Stimulated activated CD8-positive, alpha-beta memory T cell treated with anti-CD3 and anti-CD28 coated beads, Interleukin-2, amount 100 ng/mL, for 1 hour (primary cell): ENCODE measurements at places on chromosomes 5 and 9.

GRCh38 chr9:68609901-68610415, 69.3 kb upstream of the TMEM252 start:
- no peak for DNase-seq

GRCh38 chr9:18976709-18977531, 56.1 kb downstream of the SAXO1 start:
- DNase-seq, result no peak

- DNase-seq, result no peak
Measured at GRCh38 chr5:9376363-9377117, 169.3 kb downstream of the SEMA5A start.

DNA sequence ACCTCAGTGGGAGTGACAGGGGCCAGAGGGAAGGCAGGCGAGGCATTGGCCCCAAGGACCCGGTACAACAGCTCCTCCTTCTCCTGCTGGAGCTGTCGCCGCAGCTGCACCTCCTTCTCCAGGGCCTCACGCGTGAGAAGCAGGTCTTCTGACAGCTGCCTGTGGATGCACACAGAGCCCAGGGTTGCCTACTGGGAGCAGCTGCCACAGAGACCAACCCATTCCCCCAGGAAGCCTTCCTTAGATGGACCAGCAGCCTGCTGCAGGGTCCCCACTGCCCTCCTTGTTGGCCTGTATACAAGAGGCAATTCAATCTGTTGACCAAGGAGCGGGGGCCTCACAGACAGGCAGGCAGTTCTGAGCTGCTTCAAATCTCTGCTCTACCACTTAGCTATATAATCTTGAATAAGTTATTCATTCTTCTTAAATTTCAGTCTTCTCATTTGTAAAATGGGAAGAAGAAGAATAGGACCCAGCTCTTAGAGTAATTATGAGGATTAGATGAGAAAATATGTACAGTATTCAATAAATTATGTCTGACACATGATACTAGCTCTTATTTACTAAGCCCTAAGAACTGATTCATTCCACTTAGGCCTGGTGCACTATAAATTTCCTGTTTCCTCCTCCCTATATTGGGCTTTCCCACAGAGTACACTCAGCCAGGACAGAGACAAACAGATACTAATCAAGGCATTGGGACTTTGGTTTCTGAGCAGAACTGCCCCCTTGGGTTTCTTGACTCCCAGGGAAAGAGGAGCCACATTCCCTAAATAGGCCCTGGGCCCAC, 26.1 kb upstream of the ANXA6 start:
- no peak for DNase-seq

DNA sequence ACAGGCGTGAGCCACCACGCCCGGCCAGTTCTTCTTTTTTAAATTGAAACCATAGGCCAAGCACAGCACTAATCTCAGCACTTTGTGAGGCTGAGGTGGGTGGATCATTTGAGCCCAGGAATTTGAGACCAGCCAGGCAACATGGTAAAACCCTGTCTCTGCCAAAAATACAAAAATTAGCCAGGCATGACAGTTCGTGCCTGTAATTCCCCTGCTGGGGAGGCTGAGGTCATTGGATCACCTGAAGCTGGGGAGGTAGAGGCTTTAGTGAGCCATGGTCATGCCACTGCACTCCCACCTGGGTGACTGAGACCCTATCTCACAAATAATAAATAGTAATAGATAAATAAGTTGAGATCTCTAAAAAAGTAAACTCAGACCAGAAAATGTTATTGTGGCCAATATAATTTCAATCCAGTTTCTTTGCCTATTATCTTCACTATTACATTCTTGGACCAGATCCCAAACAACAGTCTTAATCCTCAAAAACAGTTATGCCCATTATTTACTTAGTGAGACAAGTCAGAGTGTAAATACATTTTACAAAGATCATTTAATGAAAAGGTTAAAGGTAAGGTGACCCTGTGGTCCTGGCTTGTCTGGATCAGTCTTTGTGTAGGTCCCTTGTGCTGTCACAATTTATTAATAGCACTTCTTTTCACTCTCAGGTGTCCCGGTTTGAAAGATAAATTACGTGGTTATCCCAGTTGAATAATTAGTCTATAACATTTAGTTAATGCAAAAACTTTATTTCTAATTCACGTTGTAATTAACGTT, 53.6 kb downstream of the RAB24 start:
- no peak for DNase-seq

DNA sequence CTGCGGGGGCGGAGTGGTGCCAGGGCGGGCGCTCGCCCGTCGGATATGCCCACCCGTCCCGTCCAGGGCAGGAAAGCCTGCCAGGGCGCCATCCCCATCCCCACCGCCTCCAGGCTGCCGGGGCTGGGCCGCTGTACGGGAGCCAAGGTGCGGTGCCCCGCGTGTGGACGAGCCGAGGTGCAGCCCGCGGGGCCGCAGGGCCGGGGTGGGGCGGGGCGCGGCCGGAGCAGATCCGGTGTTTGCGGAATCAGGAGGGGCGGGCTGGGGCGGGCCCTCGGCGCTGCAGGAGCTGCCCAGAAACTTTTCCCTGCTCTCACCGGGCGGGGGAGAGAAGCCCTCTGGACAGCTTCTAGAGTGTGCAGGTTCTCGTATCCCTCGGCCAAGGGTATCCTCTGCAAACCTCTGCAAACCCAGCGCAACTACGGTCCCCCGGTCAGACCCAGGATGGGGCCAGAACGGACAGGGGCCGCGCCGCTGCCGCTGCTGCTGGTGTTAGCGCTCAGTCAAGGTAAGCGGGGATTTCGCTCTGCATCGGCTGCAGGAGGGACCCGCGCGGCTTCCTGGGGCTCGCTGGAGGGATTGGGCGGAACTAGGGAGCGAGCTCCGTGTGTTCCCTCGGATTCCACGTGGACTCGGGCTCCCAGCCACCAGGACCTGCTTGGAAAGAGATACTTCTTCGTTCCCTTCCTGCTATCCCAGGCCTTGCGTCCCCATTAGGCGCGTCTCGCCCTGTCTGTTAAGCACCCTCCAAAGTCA, at the start of gene ITGA2:
TSS of gene ITGA2 (plus strand) at position 328 of the 756 bp plus-strand sequence. CDS start at position 445, 117 bp downstream.
- no peak for DNase-seq

DNA sequence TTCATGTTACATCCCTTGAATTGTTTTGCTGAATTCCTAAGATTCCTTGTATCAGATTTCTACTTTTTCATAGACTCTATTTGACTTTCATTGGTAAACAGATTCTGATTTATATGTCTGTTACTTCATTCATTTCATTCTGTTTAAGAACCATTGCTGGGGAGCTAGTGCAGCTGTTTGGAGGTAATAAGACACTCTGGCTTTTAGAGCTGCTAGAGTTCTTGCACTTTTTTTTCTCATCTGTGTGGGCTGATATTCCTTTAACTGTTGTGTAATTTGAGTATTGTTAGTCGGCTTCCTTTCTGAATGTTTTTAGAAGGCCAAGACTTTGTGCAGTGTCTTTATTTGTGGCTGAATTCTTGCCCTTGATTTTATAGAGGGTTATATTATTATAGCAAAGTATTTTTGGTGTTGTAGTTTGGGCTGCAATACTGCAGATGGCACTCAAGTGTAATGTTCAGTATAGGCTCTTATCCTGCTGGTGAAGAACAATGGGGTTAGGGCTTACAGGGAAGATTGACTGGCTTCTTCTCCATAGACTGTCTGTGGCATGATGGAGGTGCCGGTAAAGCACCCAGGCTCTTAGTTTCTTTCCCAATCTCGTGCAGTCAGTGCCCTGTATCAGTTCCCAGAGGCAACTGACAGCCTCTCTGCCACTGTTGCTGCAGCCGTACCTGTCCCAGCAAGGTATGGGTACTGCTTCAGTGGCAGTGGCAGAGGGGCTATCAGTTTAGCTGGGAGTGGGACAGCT, 162.2 kb downstream of the OXCT1 start:
- DNase-seq, result no peak

GRCh38 chr9:14136047-14136635, 177.8 kb downstream of the NFIB start:
- no peak for DNase-seq

DNA sequence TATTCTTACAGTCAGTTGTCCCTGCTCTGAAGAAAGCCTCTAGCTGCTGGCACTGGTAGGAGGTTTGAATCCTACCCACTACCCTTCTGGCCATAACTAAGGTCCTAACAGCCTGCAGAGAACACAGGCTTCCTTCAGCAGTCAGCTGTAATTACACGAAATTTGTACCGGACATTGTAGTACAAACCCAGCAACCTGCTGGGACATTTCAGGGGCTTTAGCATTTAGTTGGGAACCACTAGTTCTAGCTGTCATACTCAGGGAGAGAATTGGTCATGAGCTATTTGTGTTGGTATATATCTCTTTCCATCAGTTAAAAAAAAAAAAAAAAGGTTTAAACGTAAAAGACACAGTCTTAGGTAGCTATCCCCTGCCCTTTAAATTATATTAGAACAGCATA, 1070.2 kb upstream of the DMAC1 start:
- DNase-seq, result no peak

- DNase-seq, result no peak
Measured at GRCh38 chr9:14308853-14309145, 5.1 kb downstream of the NFIB start.

GRCh38 chr9:32395510-32396216, 11.2 kb downstream of the ACO1 start:
- no peak for DNase-seq

DNA sequence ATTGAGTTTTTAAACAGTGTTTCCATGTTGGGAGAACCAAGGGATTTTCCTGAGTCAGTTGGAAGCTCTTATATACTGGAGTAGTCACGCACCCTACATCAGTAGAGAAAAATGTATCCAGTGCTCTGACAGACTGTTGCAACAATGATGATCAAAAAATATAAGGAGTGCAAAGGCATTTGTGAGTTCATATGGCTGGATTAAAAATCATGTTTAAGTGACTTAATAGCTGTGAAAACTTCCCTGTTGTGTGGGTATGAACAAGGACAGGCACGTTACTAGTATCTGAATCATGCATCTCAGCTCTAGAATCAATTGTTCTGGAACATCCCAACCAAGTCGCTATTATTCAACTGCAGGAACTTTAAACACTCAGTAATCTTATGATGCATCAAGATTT, 229.7 kb downstream of the ROR2 start:
- DNase-seq, result no peak

DNA sequence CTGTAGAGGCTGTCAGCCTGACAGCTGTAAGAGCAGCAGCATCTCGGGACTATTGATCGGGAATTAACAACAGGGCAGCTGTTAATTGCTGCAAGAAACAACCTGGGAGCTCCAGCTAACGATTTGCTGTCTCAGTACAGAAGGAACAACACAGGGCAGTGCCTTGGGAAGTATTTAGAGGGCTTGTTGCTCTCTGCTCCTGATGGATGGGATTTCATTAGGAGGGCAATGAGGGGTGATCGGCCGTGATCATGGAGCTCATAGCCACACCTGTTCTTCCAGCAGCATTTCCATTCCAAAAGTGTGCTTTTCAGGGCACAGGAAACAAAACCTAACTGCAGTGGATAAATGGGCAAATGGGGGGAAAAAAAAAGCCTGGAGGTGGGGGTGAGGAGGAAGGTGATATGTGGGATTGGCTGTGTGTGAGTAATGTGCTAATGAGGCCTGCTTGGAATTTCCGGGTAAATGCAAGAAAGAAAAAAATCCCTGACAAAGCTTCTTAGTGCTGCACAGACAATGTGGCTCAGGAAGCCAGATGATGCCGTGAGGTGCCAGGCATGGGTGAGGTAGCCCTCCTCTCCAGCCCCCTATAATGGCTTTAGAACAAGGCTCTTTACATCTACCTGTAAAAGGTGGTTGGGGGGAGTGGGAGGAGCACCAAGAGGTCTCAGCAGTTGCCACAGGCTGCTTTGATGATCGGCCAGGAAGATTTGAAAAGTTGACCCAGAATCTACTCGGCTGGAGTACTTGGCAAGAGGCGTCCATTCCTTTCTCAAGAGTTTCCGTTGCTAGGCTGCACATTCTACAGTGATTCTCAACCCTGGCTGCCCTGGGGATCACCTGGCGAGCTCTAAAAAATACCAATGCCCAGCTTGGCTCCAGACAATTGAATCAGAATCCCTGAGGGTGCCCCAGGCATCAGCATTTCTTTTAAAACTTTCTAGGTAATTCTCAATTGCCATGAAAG, 139.5 kb upstream of the KLF9 start:
- DNase-seq, result no peak

GRCh38 chr5:163106098-163106497, 331.3 kb upstream of the CCNG1 start:
- DNase-seq, result no peak

DNA sequence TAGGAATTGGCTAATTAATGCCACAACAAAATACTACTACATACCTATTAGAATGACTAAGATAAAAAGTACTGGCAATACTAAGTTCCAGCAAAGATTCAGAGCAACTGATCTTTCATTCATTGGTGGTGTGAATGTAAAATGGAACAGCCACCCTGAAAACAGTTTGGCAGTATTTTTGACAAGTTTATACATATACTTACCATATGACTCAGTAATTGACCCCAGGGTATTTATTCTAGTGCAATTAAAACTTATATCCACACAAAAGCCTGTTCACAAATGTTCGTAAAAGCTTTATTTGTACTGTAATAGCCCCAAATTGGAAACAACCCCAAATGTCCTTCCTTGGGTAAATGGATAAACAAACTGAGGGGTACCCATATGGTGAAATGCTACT, 270.8 kb upstream of the ACTBL2 start:
- DNase-seq, result no peak

- DNase-seq, result no peak
Measured at GRCh38 chr5:38642189-38642911, 85.9 kb upstream of the LIFR start.

DNA sequence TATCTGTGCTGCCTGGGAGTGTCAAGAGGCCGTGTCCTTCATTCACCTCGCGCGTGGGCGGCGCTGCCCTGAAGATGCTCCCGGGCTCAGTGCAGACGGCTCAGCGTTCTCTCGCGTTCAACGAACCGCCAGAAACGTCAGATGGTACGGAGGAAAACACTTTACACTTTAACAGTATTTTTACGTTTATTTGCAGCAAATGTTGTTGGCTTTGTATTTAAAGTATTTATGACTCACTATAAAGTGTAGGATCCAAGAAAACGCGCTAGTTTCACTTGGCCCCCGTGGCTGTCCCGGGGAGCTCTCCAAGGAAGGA, 544 bp upstream of the ERCC6L2 start:
- peak; percentile 49 for DNase-seq

GRCh38 chr5:163867324-163867723, 361.9 kb downstream of the MAT2B start:
- DNase-seq, result no peak

GRCh38 chr9:95753762-95754465, 121.6 kb upstream of the ERCC6L2 start:
- no peak for DNase-seq

DNA sequence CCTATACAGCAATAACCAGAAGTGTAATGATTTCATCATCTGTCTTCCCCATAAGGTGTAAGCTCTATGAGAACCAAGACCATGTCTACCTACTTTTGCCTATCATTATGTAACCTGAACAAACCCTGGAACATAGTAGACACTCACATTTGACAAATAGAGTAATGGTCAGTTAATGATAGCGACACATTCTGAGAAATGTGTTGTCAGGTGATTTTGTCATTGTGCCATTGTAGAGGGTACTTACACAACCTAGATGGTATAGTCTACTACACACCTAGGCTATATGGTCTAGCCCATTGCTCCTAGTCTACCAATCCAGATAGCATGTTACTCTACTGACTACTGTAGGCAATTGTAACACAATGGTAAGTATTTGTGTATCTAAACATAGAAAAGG, 22.3 kb upstream of the WDR41 start:
- DNase-seq, result no peak

- DNase-seq, result no peak
Measured at GRCh38 chr9:114008667-114009410, 69.3 kb downstream of the AMBP start.

- no peak for DNase-seq
Measured at GRCh38 chr9:86281593-86282076, 703 bp downstream of the ISCA1 start.
